Fibroblast of lung (primary cell): ENCODE measurements at places on chromosomes 2 and 18. TPM values are rescaled to one million over a fixed set of nuclear protein-coding genes. Genes with fewer than 3 reads are reported as not detected.

The CNGA3 gene
- polyA plus RNA-seq: 0.03 TPM in 1 of 2 replicates, not detected in the other

The NT5DC4 gene
- polyA plus RNA-seq: not detected in 2 replicates

The HNMT gene
- 33.7 and 45.9 TPM in 2 replicates for polyA plus RNA-seq

The SCN7A gene
- polyA plus RNA-seq: 3.9 and 8.9 TPM in 2 replicates

The PIGN gene
- 25.1 and 39.8 TPM in 2 replicates for polyA plus RNA-seq

The SERPINB13 gene
- polyA plus RNA-seq: not detected in 2 replicates

The CCDC88A gene
- 39.6 and 40.8 TPM in 2 replicates for polyA plus RNA-seq

The UGT1A7 gene
- polyA plus RNA-seq: not detected in 2 replicates

The SPATA3 gene
- not detected in 2 replicates for polyA plus RNA-seq

The CLEC4F gene
- not detected in 2 replicates for polyA plus RNA-seq

The GAREM1 gene
- 0.92 and 2.6 TPM in 2 replicates for polyA plus RNA-seq

The DNMT3A gene
- polyA plus RNA-seq: 3.6 and 3.7 TPM in 2 replicates

The PCARE gene
- not detected in 2 replicates for polyA plus RNA-seq

The HOXD3 gene
- not detected in 2 replicates for polyA plus RNA-seq

The AQP12B gene
- polyA plus RNA-seq: not detected in 2 replicates

The UGT1A1 gene
- polyA plus RNA-seq: not detected in 2 replicates

The SANBR gene
- polyA plus RNA-seq: 7.7 and 7.9 TPM in 2 replicates
